MV-4-11 (cell line): ENCODE measurements at places on chromosomes 1 and 21.

- no peak for DNase-seq
Observed at GRCh38 chr1:82820816-82821215, 1020.1 kb downstream of the ADGRL2 start.

GRCh38 chr21:46269466-46269865 is 15.9 kb downstream of the MCM3AP start:
- DNase-seq: no peak

- DNase-seq: no peak
Observed at GRCh38 chr1:35936838-35937237, 5.9 kb downstream of the AGO3 start.

DNA sequence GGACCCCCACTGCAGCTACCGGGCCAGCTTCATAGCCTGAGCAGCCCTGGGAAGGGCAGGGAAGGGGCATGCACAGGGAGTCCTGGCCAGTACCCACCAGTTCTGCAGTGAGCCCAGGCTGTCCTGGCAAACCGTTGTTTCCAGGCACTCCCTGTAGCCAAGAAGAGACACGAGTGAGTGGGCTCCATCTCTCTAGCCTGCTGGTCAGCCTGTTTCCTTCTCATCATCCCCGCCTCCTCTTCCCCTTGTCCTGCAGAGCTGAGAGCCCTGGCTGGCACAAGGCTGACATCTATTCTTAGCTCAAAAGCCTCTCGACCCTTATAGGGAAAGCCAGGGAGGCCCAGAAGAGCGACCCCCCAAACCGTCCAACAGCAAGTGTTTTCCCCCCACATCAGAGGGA is 28.7 kb downstream of the COL16A1 start:
- DNase-seq: no peak
